Activated CD4-positive, alpha-beta T cell treated with anti-CD3 and anti-CD28 coated beads, Interleukin-2, amount 50 U/mL, for 16 hours (primary cell): ENCODE measurements at places on chromosomes 5 and 9.

DNA sequence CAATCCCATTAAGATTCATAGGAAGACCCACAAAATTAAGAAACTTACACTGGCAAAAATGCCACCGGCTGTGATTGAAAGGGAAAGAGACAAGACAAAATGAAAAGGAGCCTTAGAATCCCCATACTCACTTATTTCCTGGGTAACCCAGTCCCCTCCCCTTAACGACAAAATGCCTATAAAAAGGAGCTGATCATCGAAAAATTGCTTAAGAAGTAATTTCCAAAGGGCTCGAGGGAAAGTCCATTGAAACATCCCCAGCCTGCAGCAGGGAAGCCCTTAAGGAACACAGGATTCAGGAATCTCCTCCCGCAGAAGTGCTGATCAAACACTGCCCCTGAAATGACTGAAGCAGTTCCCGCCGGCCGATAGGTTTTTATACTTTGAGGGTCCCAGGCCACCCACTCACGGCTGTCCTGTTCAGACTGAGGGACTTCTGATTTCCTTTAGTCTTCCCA is 677 bp upstream of the ZNF79 start:
- no peak for DNase-seq

DNA sequence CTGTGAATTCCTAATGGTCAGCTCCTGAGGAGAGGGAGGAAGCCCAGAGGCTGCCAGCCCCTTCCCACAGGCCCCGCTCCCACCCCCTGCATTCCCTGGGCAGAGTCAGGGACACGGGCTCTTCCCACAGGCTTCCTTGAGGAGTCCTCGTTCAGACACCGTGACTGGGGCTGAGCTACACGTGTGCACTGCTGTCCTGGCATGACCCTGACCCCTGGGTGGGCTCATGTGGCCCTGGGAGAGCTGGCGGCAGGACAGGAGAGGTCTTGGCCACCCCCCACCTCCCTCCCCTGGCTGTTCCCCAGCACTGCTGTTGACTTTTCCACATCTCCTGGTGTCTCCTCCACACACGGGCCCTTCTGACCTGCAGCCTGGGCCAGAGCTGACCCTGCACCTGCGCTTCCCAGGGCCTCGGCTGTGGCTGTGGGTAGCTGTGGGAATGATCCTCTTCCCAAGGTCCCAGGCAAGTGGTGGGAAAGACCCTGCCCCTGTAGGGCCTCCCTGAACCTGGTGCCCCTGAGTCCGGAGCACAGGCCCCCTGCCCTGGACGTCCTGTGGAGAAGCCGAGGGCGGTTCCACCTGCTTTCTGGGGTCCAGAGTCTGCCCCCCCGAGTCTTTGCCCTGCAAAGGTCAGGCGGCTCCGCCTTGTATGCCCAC is 56.5 kb upstream of the NKD2 start:
- DNase-seq: no peak

- DNase-seq: no peak
Observed at GRCh38 chr9:133991214-133991921, 756 bp downstream of the VAV2 start.

- no peak for DNase-seq
Observed at GRCh38 chr5:2722901-2723300, 28.6 kb downstream of the IRX2 start.
